ENCODE measurements at places on chromosomes 1 and 21.

DNA sequence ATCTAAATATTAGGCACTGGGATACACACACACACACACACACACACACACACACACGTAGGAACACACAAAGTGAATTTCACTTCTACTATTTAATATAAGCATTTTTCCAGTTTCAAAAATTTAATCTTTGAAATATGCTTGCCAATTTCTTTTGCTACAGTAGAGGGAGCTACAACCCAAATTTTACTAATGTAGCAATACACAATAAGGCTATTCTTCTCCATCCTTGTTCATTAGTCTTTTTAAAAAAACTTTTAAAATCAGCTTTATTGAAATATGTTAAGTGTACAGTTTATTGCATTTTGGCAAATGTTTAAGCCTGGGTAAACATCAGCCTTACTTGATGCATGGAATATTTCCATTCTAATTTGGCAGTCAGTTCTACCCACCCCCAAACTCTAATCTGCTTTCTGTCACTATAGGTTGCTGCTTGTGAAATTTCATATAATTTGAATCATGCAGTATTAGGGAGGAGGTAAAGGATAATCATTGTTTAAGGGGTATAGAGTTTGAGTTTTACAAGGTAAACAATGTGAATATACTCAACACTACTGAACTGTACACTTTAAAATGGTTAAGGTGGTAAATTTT, 93.0 kb upstream of the TENT5C start:
- peak; percentile 1 for DNase-seq

DNA sequence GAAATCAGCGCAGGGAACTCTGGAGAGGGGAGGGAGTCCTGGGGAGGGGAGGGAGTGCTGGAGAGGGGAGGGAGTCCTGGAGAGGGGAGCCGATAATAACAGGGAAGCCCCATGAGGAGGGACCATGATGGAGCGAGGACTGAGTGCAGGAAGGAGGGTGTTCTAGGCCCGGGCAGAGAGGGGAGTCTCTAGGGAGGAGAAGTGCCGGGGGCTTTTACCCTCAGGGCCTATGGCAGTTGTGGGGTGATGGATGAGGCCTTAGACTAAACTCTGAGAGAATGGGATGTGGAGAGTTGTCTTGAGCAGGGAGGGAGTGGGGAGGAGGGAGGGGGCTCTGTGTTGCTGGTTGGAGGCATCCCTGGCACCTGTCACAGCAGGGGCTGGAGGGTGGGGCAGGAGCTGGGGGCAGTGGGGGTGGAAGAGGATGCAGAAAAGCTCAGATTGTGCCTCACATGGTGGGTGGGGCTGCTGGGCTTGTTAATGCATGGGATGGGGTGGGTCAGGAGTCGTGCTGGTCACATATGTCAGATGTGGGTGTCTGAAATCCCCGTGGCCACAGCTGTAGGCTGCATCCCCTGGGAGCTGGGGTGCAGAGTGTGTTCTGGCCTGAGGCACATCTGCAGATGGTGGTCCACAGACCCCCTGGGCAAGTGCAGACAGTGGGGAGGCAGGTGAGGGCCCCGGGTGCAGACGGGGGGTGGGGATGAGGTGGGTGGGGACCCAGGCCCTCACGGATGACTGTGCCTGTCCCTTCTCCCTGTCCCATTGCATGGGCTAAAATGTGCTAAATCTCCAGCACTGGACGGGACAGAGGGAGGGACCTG, 88.4 kb upstream of the COL6A1 start:
- DNase-seq = peak; percentile 21

DNA sequence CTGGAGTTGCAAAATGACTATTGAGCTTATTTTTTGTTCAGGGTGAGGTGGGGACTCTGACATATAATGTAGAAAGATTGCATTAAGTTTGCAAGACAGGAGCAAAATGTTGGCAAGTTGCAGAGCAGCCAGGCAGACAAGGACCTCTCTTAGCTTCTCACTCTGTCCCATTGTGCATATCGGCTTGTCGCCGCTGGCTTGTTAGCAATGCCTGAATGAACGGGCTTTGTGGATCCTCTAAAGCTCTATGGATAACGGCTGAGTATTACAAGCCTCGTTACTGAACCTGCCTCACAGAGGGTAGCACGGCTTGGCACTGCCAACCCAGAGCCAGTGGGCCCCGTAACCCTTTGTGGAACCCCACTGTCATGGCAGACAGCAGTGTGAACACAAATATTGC, 68.4 kb downstream of the TNR start:
- DNase-seq = no peak

DNA sequence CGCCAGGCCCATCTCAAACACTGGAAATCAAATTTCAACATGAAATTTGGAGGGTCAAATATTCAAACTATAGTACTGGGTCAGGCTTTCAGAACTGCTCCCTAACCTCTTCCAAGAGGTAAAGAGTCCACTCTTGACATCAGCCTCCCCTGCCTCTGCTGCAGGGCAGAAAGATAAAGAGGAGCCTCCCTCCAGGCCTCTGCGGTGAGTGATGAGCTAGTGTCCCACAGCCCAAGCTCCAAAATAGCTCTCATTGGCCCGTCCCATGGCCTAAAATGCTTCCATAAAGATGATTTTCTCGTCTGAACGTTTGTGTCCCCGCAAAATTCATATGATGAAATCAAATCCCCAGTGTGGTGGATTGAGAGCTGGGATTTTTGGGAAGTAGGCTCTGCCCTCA, 33.7 kb upstream of the CCSAP start:
- DNase-seq = no peak

DNA sequence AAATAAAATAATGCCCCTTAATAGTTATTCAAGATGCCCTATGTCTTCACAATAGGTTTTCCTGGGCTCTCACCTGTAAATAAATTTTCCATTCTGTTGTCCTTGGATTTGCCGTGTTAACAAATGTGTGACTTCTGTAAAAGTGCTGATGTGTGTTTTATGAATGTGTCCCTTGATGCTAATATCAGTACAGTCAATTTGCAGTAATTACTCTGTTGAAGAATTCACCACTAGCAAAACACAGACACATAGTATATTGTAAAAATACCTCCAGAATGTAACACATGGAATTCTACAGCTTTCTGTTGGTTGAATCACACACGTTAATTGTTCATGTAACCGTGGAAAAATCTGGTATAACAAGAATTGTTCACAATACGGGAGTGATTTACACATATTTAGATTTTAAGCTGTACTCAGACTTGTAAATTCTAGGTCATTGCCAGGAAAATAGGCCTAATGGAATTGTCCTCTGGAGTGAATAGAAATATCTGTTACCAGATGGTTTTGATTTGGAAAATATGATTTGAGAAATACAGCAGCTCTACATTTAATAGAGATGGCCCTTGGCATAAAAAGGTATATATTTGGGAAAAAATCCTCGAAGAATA, 36.7 kb upstream of the KCNK2 start:
- DNase-seq = no peak

DNA sequence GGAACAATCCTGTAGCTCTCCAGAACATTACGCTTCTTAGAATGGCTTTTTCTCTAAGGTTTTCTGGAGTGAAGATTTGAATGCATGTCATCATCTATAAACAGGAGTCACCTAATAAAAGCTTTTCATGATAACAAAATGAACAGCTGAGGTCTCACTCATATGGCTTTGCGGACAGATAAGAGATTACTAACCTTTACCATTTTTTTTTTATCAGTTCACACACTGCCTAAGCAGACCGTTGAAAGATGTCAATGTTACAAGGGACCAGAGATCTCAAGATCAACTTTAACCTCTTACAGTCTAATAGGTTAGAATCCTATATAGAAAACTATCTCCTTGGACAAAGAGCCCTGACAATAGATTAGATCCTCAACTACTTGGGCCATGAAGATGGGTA, 41.4 kb downstream of the SCMH1 start:
- no peak for DNase-seq

DNA sequence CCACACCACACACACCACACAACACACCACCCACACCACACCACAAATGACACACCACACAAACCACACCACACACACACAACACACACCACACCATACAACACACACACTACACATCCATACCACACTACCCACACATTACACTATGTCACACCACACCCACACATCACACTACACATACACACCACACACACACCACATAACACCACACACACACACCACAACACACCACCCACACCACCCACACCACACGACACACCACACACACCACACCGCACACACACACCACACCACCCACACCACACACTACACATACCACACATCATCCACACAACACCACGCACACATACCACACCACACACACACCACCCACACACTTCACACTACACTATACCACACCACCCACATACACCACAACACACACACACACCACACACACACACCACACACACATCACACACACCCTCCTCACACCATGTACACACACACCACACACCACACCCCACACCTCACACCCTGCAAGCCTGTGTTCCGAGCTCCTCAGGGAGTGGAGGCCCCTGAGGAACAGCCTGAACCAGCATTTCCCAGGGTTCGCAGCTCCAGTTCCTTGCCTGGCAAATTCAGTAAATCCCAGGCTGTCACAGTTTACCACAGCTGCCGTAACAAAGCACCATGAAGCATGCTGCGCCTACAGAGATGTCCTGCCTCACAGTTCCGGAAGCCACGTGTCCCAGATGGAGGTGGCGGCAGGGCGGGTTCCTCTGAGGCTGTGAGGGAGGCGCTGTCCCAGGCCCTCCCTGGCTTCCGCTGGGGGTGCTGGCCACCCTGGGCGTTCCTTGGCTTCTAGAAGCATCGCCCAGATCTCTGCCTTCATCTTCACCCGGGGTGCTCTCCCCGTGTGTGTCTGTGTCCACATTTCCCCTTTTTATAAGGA, 69.8 kb upstream of the ATP5PO start:
- no peak for DNase-seq

DNA sequence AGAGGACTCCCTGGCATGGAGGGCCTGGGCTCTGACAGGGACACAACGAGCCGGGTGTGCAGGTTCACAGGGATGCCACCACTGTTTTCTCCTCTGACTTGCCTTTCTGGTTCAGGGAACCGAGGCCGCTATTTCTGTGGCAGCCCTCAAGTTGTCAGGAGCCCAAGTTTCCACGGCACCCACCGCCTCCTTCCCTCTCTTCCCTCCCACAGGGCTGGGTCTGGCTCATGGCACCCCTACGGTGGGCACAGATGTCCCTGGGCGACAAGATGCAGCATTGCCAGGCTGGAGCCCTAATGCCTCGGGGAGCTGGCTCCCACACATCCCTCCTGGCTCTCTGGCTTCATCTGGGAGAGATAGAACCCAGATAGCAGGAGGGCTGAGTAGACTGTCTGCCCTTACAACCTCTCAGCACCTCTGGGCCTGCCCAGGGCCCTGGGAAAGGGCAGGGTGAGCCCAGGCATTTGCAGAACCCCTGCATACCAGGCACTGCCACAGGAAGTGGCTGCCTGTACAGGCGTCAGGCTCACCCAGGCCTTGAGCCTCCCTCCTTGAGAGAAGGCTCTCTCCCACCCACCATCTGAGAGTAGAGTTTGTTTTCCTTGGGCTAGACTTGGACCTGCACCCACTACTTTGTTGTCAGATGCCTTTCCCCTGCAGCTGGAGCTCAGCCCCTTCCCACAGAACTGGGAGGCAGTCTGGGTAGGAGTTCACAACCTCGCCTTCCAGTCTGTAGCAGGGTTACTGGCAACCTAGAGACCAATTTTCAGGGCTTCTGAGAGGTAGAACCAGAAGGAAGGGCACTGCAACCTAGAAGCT, 20.5 kb downstream of the KCNC4 start:
- no peak for DNase-seq

DNA sequence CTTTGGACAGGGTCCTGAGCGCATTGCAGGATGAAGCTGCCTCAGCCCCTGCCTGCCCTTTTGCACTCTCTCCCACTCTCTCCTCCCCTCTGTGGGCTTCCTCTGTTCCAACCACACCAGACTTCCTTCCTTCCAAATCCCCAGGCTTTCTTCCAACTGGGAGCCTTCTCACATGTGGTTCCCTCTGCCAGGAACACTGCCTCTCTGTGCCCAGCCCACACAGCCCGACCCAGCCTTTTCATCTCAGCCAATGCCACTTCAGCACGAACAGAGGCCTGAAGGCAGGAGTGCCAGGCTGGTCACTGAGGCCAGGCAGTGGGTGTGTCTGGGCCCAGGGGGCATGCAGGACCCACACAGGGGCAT, 5.9 kb downstream of the SELENON start:
- no peak for DNase-seq

DNA sequence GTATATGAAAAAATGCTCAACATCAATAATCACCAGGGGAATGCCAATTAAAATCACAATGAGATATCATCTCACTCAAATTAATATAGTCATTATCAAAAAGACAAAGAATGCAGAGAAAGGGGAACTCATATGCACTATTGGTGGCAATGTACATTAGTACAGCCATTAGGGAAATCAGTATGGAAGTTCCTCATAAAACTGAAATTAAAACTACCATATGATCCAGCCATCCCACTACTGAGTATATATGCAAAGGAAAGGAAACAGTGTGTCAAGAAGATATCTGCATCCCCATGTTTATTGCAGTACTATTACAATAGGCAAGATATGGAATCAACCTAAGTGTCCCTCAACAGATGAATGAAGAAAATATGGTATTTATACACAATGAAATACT, 32.1 kb upstream of the TEKT2 start:
- DNase-seq = no peak

GRCh38 chr1:184036517-184036949, 995 bp downstream of the COLGALT2 start:
- DNase-seq = peak; percentile 25

GRCh38 chr1:67850151-67850551, 16.9 kb upstream of the GNG12 start:
- DNase-seq = peak; percentile 54

- no peak for DNase-seq
Observed at GRCh38 chr1:10245674-10246073, 35.3 kb downstream of the KIF1B start.

- no peak for DNase-seq
Observed at GRCh38 chr21:46431448-46431847, 27.2 kb upstream of the DIP2A start.

DNA sequence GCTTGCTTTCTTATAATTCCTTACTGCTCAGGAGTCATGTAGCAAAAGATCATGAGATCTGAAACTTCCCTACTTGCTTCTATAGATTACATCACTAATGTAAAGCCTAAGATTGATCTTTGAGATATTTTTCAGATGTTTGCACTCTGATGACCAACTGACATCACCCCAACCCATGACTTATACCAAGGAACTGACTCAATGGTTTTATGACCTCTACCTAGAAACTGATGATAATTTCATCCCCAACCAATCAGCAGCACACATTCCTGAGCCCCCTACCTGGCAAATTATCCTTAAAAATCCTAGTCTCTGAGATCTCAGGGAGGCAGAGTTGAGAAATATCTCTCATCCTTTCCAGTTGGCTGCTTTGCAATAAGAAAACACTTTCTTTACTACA, 122.3 kb upstream of the CAMK1G start:
- no peak for DNase-seq

GRCh38 chr1:109045595-109045994, 3.7 kb upstream of the WDR47 start:
- DNase-seq = no peak

DNA sequence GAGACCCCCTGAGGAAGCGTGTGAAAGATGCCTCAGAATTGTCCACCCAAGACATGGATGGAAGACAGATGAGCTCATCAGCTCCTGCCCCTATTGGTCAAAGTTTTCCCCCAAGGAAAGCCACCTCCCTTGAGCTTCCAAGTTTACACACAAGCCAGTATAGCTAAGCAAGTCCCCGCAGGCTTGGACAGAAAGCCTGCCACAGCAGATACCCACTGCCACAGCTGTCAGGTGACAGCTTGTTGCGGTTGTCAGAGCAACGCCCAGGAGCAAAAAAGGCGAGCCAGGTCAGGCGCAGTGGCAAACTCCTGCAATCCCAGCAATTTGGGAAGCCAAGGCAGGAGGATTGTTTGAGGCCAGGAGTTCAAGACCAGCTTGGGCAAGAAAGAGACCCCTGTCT, 60.9 kb upstream of the IFNAR2 start:
- no peak for DNase-seq
